ENCODE measurements at places on chromosomes 1 and 21. TPM values are rescaled to one million over a fixed set of nuclear protein-coding genes. Genes with fewer than 3 reads are reported as not detected.

GRCh38 chr1:181126871-181127587, 38.5 kb downstream of the IER5 start:
- peaks cover 29% of the 10 kb centered on the region for H3K4me1 ChIP-seq
- no peak for DNase-seq
- H3K4me3 ChIP-seq = no peak overlapping the region
- no peak overlapping the region for H3K27ac ChIP-seq
- no peaks in the 10 kb centered on the region for H3K27me3 ChIP-seq

DNA sequence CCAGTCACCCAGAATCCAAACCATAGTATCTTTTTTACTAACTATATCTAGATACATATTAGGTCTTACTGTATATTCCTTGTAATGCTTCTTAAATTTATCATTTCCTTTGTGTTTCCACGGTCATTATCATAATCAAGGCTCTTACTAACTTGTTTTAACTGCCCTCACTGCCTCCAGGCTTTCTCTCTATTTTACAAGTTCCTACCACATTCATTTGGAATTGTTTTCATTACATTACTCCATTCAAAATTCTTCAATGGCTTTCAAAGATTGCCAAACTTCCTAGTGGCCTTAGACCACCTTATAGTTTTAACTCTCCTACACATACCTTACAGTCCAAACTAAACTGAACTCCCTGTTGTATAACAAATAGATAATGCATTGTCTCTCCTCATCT, 6.3 kb downstream of the HFM1 start:
- no peaks in the 10 kb centered on the region for H3K4me1 ChIP-seq
- H3K27me3 ChIP-seq = no peaks in the 10 kb centered on the region
- DNase-seq = no peak

DNA sequence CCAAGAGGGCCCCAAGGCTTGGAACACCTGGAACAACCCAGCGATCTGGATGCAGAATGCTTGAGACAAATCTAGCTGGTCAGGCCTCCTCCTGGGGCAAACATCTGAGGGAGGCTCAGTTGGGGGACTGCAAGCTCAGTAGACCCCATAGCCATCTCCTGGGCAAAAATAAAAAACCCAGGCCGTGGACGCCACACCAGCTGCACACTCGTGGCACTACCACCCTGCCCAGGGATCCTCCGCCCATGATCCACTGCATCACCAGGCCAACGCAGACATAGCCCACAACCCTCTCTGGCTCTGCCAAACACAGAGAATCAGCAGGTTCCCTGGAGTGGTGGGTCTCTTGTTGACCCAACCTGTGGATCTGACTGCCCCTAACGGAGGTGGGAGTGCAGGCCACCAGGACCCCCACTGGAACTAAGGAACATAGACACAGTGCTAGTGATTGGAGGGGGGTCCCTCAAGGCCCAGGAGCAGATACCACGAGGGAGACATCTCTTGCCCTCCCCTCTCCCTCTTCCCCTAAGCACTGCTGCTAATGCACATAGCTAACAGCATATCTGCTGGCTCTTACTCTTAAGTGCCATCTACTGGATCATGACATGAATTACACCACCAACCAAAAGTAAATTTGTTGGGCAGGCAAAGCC, 147.2 kb downstream of the CHD1L start:
- H3K27me3 ChIP-seq = no peaks in the 10 kb centered on the region
- no peak overlapping the region for H3K27ac ChIP-seq
- H3K4me3 ChIP-seq = no peak overlapping the region
- H3K36me3 ChIP-seq = no peaks in the 10 kb centered on the region
- peak; percentile 15 for DNase-seq
- no peaks in the 10 kb centered on the region for H3K4me1 ChIP-seq

- H3K4me1 ChIP-seq = peaks cover 9% of the 10 kb centered on the region
- peak; percentile 89 for DNase-seq
- no peaks in the 10 kb centered on the region for H3K27me3 ChIP-seq
- H3K4me3 ChIP-seq = peak within 1 kb of the TSS; percentile 94
- peaks cover 39% of the 10 kb centered on the region for H3K36me3 ChIP-seq
Measured at GRCh38 chr1:212950243-212951125, at the start of gene VASH2. Gene VASH2 (plus strand): TSS chr1:212950541. CDS start chr1:212951543, 1,002 bp downstream.

DNA sequence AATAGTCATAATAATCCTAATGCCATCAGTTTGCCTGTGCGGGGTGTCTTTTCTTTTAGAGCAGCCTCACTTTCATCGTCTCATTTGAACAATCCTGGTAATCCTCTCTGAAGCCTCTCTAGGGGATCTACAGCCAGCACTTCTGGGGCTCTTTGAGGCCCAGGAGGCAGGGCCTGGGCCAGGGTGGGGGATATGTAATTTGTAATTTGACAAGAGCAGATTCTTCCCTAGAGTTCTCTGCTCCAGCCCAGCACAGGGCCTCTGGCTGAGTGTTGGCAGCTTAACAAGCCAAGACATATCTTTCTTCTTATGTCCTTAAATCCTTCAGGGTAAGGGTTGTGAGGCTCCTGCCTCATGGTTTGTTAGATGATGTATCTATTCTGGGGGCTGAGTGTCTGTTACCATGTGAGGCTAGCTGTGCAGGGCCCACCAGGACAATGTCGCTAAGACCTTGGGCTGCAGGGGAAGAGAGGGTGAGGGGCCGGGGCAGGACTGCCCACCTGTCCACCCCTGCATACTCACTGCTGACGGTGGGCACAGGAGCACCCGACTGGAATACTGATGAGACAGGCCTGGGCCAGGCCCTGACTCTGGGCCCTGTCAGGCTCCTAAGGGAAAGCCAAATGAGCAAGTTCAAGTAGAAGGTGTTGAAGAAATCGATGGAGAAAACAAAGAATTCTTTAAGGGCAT, 45.3 kb upstream of the PARP1 start:
- H3K36me3 ChIP-seq = no peaks in the 10 kb centered on the region
- no peak overlapping the region for H3K4me3 ChIP-seq
- no peak overlapping the region for H3K27ac ChIP-seq
- DNase-seq = no peak
- no peaks in the 10 kb centered on the region for H3K27me3 ChIP-seq
- H3K4me1 ChIP-seq = no peaks in the 10 kb centered on the region

GRCh38 chr21:33481314-33481943, 1.7 kb upstream of the TMEM50B start:
- no peaks in the 10 kb centered on the region for H3K27me3 ChIP-seq
- no peak overlapping the region for H3K27ac ChIP-seq
- 0 out of 2 replicates have a peak, but pooled peaks cover 6% of the 10 kb centered on the region for H3K4me1 ChIP-seq
- H3K36me3 ChIP-seq = no peaks in the 10 kb centered on the region

GRCh38 chr1:174160109-174160473, 771 bp downstream of the RABGAP1L start:
- peak overlapping the region; percentile 78 for H3K4me3 ChIP-seq
- no peaks in the 10 kb centered on the region for H3K36me3 ChIP-seq
- peaks cover 5% of the 10 kb centered on the region for H3K4me1 ChIP-seq
- H3K27ac ChIP-seq = 0 out of 2 replicates have a peak overlapping the region, but pooled peaks have one; percentile 83
- no peaks in the 10 kb centered on the region for H3K27me3 ChIP-seq

DNA sequence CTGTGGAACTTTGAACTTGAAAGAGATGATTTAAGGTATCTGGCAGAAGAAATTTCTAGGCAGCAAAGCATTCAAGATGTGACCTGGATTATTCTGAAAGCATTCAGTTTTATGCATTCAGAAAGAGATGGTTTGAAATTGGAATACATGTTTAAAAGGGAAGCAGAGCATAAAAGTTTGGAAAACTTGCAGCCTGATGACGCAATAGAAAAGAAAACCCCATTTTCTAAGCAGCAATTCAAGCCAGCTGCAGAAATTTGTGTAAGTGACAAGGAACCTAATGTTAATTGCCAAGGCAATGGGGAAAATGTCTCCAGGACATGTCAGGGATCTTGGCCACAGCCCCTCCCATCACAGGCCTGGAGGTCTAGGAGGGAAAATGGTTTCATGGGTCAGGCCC, 354.0 kb downstream of the ZNF326 start:
- H3K27ac ChIP-seq = no peak overlapping the region
- H3K4me1 ChIP-seq = no peaks in the 10 kb centered on the region
- H3K36me3 ChIP-seq = no peaks in the 10 kb centered on the region
- no peaks in the 10 kb centered on the region for H3K27me3 ChIP-seq

DNA sequence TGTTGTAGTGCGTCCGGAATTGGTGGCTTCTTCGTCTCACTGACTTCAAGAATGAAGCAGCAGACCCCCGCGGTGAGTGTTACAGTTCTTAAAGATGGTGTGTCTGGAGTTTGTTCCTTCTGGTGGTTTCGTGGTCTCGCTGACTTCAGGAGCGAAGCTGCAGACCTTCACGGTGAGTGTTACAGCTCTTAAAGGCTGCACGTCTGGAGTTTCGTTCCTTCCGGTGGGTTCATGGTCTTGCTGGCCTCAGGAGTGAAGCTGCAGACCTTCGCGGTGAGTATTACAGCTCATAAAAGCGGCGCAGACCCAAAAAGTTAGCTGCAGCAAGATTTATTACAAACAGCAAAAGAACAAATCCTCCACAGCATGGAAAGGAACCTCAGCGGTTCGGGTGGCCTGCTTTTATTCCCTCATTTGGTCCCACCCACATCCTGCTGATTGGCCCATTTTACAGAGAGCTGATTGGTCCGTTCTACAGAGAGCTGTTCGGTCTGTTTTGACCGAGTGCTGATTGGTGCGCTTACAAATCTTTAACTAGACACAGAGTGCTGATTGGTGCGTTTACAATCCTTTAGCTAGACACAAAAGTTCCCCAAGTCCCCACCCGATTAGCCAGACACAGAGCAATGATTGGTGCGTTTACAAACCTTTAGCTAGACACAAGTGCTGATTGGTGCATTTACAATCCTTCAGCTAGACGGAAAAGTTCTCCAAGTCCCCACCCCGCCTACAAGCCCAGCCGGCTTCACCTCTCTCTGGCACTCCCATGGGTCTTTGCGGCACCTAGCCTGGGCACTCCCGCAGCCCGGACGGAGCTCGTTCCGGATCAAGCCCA, 49.6 kb upstream of the KRTAP19-8 start:
- no peak overlapping the region for H3K27ac ChIP-seq
- no peak overlapping the region for H3K4me3 ChIP-seq
- H3K36me3 ChIP-seq = no peaks in the 10 kb centered on the region
- no peak for DNase-seq
- H3K4me1 ChIP-seq = no peaks in the 10 kb centered on the region

DNA sequence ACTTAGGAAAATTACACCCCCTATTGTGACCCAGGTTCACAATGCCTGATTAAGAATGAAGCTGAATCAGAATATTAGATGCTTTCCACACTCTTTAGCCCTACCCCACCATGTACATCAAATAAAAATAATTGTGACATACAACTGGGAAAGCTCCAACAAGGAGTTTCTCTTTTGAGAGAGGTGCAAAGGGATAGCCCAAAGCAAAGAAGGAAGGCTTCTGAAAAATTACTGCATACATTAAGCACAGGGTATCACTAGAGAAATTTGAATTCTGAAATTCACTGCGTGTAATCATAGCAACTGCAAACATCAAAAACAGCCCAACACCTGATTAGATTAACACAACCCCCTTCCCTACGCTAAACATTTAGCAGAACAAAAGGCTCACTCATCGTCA, 34.1 kb downstream of the PDE4B start:
- H3K27me3 ChIP-seq = no peaks in the 10 kb centered on the region
- H3K36me3 ChIP-seq = no peaks in the 10 kb centered on the region
- H3K4me3 ChIP-seq = no peak overlapping the region
- H3K4me1 ChIP-seq = no peaks in the 10 kb centered on the region
- H3K27ac ChIP-seq = no peak overlapping the region
- no peak for DNase-seq

DNA sequence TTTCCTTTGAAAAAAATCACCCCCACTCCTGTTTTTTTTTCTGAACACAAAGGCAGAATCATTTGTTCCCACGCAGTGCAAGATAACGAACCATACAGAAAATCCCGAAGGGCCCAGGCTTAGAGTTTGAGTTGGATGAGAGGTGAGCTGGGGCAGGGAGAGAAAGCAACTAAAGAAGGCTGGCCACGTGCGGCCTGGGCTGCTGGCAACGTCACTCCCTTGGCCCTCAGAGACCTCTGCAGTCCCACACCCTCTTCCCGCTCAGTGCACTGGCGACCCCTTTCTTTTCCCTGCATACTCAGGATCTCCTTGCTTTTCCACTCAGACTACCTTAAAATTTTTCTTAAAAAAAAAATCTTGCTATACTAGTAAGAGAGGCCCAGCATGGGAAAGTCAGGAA, 28.2 kb upstream of the CRNN start:
- DNase-seq = no peak
- H3K4me3 ChIP-seq = no peak overlapping the region
- no peak overlapping the region for H3K27ac ChIP-seq
- H3K4me1 ChIP-seq = no peaks in the 10 kb centered on the region
- no peaks in the 10 kb centered on the region for H3K27me3 ChIP-seq

DNA sequence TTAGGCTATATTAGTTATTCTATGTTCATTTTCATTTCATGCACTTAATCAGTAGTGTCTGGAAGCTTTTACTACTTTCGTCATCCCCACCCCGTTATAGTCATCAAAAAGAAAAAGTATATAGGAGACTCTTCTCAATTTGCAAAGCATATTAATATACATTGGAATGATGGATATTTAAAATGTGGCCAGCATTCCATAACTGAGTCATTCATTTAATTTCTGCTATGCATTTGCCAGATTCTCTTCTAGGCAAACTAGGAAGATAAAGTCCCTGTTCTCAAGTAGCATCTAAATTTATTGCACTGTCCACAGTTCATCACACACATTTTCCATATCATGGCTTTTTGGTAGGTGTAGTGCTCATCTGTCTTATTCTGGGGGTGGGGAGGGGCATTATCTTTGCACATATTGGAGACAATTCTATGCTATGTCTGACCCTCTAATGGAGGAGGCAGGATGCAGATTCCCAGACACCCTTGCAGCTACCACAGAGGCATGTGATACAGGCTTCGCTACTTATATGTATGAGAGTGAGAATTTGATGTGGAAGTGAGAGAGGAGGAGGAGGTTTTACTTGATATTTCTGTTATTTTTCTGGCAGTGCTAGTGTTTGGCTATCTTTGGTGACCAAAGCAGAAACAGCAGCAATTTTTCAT, 125.8 kb downstream of the CTH start:
- no peak for DNase-seq
- no peaks in the 10 kb centered on the region for H3K4me1 ChIP-seq
- no peaks in the 10 kb centered on the region for H3K36me3 ChIP-seq
- H3K4me3 ChIP-seq = no peak overlapping the region
- H3K27ac ChIP-seq = no peak overlapping the region
- no peaks in the 10 kb centered on the region for H3K27me3 ChIP-seq

Gene PRKAA2
- total RNA-seq = 6.4 TPM

Gene FBLIM1
- total RNA-seq = 66.6 TPM

Gene NLRP3
- total RNA-seq = 0.23 TPM

Gene ARHGAP29
- total RNA-seq = 2.9 TPM

Gene AGT
- total RNA-seq = not detected

Gene CD244
- not detected for total RNA-seq

Gene EEIG2
- 20.1 TPM for total RNA-seq

Measured in H1 (cell line).